ENCODE measurements at places on chromosomes 12 and 14.

DNA sequence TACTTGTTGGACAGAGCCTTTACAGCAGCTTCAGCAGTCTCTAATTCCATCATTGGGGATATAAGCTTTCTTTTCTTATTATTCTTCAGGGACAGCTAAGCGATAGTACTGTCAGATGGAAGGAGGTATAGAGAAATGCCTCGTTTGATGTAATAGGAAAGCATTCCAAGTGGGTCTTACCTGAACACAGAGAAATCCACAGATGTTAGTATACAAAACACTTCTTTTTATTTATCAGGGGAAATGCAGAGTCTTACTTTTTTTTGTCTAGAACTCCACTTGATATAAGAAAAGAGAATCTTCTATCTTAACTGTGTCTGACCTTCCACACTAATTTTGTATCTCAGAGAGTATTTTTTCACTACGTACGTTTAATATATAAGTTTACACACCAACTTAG, 1.9 kb downstream of the SYT1 start:
- DNase-seq = no peak

DNA sequence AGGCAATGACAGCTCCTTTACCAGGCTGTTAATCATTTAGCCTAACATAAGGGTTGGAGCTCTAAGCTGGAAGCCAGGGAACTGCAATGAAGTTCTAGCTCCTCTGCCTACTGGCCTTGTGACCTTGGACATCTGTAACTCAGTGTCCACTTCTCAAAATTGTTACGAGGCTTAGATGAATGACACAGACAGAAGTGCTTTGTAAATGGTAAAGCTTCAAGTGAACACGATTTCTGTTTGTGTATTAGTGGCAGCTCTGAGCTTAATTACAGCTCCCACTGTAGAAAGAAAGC, 122.8 kb downstream of the EML1 start:
- DNase-seq = no peak

GRCh38 chr12:87943023-87943422, 86.2 kb downstream of the C12orf50 start:
- DNase-seq = no peak

DNA sequence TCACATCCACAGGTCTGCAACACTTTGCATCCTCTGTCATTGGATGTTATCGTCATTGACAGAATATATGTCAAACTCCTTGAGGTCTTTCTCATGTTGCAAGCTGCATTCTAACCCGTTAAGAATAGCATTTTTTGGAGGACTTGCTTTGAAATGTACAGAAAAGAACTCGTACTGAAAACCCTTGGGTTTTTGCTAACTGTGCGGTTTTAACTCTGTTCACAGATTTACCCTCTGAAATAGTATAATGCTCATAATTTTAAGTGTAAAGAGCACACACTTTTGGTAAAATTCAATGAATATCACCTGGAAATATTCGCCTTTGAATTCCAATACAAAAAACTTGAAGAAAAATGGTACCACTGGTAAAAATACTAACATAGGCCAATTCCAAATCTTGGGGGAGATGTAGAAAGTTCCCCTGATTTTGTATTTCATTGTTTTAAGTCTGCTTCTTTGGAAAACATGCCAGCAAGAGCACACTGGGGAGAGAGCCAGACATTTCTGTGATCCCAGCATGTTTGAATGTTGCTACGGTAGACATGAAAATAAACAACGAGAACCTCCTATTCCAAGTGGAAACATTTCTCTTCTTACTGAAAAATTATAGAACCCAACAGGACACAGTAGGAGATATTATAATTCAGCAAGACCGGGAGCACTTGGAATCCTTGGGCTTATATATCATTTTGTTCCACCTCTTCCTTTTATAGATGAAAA, 446.0 kb downstream of the AEBP2 start:
- no peak for DNase-seq

- DNase-seq = no peak
These were observed 80.3 kb upstream of the GNG2 start for GRCh38 chr14:51780006-51780692.

DNA sequence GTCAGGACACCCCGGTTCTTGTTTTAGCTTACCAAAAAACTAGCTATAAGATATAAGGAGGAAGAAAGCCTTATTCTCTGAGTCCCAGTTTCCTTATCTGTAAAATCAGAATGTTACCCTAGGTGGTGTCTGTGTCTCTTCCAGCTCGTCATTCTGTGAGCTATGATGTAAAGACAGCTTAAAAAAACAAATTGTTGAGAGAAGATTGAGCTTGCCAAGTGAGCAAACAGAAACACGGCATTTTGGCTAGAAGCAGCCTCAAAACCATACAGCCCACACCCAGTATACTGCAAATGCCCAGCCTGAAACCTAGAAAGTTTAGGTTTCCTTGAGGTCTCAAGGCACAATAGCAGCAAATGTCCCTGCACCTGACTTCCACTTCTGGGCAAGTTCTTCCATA, 151.4 kb downstream of the SSPN start:
- no peak for DNase-seq

DNA sequence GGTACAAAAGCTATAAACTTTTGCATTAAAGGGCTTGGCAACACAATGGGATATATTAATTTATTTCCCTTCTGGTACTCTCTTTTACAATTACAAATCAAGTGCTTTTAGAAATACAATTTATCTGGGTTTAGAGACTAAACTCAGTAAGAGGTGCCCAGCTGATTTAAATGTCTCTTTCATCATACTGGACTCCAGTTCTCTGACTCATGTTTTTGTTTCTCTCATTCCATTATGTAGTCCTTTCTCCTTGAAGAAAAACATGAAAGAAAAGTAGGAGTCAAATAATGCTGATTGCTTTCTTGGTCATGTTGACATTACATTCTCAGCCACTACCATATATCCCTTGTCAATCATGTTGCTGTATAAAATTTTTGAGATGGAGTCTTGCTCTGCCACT, 36.3 kb upstream of the CFL2 start:
- DNase-seq = no peak
